ENCODE measurements at places on chromosomes 1 and 21.

DNA sequence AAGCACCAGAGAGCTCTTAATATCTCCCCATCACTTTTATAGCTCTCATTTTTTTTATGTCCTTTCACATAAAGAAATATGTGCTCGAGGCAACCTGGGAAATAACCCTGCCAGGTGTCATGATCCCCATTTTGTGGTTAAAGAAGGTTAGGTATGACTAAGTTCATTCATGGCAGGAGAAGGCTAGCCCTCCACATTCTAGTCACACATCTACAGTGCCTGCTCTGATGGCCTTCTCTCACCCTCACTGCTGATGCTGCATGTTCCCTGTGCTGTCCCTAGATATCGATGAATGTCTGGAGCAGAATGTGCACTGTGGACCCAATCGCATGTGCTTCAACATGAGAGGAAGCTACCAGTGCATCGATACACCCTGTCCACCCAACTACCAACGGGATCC is 187.5 kb downstream of the TPR start:
- no peak for DNase-seq

- DNase-seq = no peak
Observed at GRCh38 chr1:151704246-151704645, 12.4 kb downstream of the CELF3 start.

DNA sequence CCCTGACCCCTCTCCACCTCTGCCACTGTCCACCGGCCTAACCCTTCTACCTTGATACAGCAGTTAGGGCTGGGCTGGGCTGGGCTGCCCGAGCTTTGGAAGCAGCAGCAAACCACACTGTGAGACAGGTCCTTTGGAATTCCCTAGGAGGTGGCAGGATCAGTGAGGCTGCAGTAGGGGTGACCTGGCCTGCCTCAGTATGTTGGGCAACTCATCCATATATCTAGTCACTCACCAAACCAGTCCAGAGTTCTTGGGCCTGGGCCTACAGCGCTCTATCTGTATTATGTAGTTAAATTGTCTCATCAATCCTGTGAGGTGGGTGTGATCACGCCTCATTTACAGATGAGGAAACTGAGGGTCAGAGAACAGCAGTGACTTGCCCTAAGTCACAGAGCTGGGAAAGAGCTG is 13.3 kb upstream of the SYNC start:
- no peak for DNase-seq

DNA sequence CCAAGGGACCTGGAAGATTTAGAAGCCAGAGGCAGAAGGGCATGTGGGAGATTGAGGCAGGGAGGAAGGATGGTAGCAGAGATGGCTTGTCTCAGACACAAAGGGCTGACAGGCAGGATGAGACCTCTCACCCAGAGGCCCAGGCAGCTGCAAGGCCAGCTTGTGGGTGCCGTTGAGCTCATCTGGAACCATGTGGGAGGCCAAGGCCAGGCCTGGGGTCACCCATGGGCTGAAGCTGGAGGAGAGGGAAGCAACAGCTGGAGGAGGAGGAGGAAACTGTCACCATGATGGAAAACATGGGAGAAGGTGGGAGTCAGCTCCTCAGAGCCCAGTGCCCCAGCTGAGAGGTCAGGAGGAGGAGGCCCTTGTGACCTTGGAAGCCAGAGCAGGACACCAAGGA is 6.4 kb downstream of the CRABP2 start:
- no peak for DNase-seq

DNA sequence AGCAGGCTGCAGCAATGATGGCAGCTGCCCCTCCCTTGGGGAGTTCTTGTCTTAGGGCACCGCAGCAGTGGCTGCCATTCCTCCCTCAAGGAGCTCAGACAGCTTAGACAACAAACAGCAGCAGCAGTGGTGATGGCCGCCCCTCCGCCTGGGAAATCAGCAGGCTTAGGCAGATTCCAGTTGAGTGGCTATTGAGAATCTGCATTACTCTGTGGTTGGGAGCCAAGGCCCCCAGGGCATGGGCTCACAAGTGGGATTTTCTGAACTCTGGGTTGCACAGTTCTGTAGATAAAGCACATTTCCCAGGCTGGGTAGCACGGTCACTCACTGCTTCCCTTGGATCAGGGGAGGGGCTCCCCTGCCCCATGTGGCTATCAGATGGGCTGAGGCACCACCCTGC is 1280.7 kb upstream of the TMPRSS15 start:
- no peak for DNase-seq

DNA sequence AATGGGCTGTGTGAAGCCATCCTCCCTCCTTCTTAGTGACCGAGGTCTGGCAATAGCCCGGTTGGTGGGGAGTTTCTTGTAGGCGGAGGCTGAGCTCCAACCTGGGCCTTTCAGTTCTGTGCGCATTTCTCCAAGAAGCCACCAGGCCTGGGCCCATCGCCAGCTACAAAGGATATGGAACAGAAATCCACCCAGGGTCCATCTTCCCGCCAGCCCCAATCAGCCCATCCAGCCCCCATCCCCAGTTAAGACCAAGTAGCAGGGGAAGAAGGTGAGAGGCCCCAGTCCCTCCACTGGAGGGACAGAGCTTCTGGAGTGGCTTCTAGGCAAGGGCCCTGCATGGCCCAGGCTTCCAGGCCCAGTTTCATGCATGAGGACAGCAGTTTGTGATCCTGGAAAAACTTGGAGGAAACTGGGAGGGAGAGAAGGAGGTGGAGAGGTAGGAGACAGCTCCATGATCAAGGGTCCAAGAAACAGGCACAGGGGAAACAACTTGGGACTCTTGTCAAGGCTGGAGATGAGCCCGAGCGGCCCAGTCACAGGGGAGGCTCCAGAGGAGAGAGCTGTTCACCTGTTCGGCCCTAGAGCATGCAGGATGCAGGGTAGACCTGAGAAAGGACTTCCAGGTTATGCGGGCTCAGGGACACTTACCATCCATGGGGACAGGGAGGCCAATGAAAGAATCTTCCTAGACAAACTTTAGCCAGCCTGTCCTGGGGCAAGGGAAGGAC is 261.2 kb downstream of the PTPRU start:
- no peak for DNase-seq

Data from ACHN (cell line).